ENCODE measurements at places on chromosomes 4 and X.

- no peak for DNase-seq
Measured at GRCh38 chr4:1196421-1197183, 24.2 kb upstream of the SPON2 start.

DNA sequence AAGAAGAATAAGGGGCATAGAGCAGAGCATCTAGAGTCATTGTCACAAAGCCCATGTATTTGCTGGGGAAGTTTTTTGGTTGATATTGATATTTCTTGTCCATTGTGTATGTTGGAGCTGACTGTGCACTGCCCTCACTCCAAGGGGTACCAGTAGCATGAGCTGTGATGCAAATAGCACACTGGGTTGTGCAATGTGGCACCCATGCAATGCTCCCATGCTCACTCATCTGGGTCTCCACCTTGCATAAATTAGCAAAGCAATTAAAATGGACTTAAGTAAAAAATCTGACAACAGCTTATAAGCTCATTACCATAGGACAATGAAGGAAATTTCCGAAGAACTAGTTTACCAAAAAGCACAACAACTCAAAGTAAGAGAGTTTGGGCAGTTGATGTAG is 87.9 kb downstream of the NHS start:
- no peak for DNase-seq

DNA sequence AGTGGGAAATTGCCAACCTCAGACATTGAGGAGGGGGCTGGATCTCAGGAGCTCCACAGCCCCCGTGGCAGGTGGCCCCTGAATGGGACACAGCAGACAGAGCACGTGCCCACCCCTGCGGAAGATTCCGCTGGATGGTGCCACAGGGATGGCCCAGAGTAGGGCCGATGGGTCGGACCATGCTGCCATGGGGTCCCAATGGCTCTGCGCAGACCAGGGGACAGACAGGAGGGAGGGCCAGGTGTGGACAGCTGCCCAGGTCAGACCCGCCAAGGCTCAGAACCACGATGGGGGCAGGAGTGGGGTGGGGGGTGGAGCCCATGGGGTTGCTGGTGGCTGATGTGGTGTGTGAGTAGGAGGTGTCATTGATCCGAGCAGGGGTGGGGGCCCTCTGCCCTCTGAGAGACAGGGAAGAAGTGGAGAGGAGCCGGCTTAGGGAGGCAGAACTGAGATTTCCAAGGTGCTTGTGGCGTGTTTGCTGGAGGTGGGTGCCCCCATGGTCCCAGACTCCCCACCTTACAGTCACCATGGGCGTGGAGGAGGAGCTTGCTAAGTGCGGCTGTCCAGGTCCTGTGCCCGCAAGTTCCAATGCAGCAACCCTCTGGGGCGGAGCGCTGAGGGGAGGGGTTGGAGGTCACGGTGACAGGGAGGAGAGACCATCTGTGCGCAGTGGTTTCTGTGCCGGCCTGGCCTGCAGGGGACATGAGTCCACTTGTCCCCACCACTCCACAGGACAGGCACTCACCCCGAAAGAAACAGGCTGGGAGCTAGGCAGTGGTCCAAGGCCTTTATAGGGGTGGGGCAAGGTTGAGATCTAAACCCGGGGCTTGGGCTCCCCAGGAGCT is 12.9 kb downstream of the SH3TC1 start:
- DNase-seq: no peak

DNA sequence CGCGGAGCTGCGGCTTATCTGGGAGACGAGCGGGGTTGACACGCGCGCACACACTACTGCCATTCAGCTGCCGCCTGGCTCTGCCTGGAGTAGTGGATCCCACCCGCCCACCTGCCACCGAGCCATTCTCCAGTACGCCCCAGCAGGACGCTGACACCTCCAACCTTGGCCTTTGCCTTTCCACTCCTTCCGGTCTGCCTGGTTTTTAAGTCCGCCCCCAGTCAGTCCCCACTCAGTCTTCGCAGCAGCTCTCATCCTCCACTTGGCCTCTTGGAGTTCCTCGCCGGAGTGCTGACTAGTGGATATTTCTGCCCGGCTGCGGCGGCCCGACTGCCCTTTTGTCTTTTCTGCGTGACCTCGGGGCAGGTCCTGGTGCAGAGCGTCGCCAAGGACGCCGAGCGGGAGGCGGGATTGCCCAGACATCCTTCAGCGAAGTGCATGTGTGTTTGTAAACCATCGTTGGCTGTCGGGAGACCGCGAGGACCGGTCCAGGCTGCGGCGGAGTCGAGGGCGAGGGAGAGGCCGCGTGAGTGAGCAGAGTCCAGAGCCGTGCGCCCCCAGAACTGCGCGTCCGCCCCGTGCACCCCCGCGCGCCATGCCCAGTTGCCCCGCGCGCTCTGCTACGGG is 1.1 kb downstream of the SLIT2 start:
- no peak for DNase-seq

DNA sequence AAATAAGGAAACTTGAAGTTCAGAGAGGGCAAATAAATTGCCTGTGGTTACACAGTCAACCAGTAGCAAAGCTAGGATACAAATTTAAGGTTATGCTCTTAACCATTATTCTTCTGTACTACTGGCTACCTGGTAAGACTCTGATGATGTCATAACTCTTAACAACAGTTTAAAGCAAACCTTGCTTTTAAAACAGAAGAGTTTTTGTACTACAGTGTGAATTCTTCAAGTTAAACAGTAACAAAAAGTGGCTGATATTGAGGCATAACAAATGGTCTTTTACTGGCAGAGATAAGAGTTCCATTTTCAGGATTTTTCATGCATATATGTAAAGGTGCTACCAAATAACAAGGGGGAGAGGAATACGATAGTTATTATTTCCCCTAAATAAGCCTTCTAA is 23.4 kb downstream of the TAB3 start:
- DNase-seq: no peak

GRCh38 chr4:89619206-89619962 is 217.6 kb downstream of the SNCA start:
- no peak for DNase-seq

GRCh38 chr4:60721685-60722084 is 478.4 kb upstream of the ADGRL3 start:
- DNase-seq: no peak

DNA sequence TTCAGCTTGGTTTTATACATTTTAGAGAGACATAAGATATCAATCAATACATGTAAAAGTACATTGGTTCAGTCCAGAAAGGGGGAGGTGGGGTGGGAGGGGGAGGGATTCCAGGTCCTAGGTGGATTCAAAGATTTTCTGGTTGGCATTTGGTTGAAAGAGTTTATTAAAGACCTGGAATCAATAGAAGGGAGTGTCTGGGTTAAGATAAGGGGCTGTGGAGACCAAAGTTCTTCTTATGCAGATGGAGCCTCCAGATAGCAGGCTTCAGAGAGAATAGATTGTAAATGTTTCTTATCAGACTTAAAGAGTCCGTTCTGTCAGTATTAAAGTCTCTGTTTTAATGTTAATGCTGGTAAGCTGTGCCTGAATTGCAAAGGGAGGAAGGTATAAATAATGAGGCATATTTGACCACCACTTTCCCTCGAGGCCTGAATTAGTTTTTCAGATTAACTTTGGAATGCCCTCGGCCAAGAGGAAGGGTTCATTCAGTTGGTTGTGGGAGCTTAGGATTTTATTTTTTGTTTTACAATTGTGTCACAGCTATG is 169.9 kb downstream of the AASDH start:
- DNase-seq: no peak

- DNase-seq: no peak
Measured at GRCh38 chrX:54447461-54447860, 7.3 kb downstream of the TSR2 start.
